ENCODE measurements at places on chromosomes 7 and 10.

DNA sequence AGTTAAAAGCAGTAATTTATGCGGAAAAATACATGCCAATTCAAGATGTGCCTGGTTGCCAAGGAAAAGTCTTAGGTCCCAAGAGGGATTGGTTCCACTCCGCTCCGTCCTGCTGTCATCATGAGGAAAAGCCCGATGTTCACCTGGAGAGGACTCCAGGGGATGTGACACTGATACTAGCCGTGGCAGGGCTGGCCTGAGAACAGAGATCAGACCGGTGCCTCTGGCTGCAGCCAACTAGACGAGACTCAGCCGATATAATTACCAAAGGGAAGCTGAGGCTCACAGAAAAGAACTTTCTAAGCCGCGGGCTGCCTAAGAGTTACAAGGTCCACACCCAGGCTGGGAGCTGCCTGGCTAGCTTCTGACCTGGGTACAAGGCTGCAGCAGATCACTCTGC is 81.3 kb upstream of the UNC5B start:
- no peak for DNase-seq

DNA sequence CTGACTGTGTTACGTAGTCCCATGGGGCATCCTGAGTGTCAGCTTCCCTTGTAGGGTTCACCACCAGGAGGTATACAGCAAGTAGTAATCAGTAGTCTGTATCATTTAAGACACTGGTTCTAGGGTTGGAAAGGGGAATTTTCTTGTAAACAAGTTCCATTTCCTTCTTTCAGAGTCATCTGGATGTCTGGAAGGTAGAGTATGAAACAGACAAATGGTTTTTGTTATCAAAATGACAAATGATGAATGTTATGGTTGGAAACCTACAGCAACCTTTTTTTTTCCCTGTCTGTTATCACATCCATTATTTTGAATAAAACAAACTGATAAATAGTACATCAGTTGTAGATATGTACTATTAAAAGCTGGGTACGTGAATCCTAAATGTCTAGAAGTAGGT is 19.1 kb downstream of the SEMA3A start:
- no peak for DNase-seq

DNA sequence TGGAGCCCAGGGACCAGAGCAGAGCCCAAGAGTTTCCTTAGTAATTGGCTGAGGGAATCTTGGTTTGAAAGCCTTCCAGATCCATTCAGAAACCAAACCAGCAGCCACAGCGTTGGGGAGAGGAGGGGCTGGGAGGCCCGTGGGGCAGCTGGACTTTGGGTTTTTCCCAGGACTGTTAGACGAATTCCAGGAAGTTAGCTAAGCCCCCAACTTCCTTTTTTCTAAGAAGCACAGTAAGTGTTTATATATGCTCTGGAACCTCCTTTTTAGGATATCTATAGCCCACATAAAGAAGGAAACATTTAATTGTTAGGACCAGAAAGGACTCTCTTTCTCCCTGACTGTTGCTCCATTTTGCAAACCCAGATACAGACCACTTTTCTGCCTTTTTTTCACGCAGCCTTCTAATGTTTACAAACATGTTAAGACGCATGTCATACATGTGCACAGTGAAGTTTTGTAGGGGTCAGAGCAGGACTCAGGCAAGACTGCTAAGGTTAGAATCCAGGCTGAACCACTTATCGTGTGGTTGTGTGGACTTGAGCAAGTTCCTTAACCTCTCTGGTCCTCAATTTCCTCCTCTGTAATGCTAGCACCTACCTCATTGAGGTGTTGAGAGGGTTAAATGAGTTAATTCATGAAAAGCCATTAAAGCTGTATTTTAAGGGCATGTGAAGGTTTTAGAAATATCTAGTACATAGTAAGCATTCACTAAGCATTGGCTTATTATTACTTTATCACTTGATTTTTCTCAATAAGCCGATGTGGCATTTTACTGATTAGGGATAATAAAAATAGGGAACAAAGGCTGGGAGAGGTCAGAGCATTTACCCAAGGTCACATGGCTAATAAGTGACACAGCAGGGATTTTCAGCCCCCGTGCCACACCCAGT is 42.4 kb downstream of the TBATA start:
- DNase-seq, result peak; percentile 73

GRCh38 chr7:99407872-99408378 is 472 bp downstream of the PDAP1 start:
- DNase-seq, result peak; percentile 59

Measured in suppressor macrophage (primary cell).